ENCODE measurements at places on chromosomes 12 and 14.

DNA sequence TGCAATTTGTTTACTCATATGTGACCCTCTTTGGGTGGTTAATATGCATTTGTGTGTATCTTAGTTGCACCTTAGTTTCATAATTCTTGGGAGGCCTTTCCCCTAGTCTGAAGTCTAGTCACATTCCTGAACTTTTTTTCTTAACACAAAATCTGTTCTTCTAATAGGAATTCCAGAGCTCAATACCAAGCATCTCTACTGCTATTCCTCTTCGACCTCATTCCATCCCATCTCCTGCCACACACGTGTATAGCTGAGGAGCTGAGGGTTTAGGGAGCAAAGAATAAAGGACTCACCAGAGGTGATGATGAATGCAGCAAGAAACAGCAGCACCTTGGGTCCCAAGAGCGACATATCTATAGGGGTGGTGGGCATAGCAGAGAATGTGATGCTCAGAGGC is 875 bp downstream of the MFAP5 start:
- DNase-seq: no peak

DNA sequence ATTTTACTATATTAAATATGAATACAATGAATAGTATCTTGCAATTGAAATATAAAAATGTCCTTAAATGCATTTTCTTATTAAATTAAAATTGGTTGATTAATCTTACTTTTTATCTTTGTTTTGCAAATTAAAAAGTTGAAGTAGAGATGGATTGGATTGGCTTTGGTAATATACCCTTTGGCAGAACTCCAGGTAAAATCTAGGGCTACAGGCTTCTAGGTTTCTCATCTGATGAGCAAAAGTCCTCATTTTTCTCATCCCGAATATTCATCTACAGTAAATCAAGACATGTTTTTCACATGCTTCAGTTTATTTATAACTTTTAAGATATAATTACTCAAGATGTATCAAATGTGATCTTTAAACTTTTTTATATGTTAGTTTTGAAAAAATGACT is 2.2 kb downstream of the PTPRR start:
- no peak for DNase-seq

DNA sequence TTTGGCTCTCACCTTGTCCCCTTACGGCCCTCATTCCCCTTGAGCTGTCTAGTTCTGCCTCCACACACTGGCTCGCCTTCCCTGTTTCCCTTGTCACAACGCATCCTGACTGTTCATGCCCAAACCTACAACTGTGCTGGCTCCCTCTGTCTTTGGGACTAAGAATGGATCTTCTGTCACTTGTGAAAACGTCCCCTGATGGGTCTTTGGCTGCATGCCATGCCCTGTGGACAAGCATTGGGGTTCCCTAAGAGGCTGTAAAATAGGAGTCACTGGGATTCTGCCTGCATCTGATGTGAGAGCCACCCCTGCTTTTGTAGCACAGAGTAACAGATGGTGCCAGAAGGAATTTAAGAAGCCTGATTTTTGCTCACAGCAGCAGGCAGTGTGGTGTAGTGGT is 285.3 kb upstream of the CRY1 start:
- no peak for DNase-seq

- DNase-seq: no peak
Measured at GRCh38 chr12:48388938-48389337, 38.2 kb upstream of the ZNF641 start.

GRCh38 chr14:80996049-80996901 is 40.9 kb downstream of the TSHR start:
- peak; percentile 9 for DNase-seq

GRCh38 chr14:23030936-23031335 is 3.8 kb downstream of the PSMB5 start:
- no peak for DNase-seq

GRCh38 chr12:39912211-39912980 is 193.5 kb downstream of the SLC2A13 start:
- peak; percentile 41 for DNase-seq

DNA sequence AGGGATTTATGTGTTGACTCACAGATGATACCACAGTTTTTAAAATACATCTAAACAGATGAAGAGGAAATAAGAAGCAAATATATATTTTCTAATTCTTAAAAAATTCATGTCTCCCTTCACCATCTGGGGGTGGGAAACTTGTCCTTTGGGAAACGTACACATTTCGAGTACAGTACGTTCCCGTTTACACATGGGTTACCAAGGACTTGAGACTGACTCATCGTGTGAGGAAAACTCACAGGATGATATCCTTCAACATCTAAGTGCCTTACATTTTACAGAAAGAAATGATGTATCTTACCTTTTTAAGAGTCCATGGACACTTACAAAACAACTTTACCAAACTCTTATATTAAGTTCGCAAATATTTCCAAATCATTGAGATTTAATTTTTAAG is 16.0 kb upstream of the FBLN5 start:
- DNase-seq: no peak

DNA sequence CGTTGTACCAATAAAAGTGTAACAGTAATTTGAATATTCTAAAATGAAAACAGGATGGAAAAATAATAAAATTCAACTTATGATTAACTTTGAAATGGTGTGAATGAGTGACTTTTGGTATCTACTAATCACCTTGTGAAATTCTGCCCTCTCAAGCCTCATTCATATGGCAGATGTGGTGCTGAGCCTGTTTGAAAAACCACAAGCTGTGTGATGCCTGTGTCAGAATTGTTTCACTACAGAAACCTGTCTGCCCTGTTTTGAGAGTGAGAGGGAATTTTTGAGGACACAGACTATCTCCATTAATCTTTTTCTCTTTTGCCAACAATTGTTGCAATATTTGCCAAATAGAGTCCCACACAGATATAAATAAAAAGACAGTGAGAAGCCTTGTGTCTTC is 3.9 kb upstream of the RNU6-7 start:
- no peak for DNase-seq

- DNase-seq: no peak
Measured at GRCh38 chr12:67754933-67755697, 106.6 kb downstream of the DYRK2 start.

DNA sequence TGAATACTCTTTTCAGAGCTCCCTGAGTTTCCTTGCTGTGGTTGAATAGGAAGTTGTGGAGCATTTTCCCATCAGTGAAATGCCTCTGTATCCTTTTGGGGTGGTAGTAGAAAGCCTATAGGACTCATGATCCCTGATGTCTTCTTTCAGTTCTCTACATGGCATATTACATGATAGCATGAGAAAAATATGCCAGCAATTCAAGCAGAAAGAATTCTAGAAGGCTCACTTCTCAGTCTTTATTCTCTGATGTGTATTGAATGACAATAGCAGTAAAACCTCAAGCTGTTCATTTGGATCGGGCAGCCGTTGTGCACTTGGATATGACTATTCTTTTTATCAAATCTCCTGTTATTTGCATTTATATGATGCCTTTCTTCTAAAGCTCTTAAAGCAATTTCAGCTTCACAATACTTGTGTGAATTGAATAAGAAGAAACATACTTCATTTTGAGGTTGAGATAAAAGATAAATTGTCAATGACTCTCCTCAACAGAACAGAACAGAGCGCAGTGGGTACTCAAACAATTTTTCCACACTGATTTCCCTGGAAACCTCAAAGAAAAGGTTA is 251.5 kb upstream of the FBXO33 start:
- DNase-seq: no peak

DNA sequence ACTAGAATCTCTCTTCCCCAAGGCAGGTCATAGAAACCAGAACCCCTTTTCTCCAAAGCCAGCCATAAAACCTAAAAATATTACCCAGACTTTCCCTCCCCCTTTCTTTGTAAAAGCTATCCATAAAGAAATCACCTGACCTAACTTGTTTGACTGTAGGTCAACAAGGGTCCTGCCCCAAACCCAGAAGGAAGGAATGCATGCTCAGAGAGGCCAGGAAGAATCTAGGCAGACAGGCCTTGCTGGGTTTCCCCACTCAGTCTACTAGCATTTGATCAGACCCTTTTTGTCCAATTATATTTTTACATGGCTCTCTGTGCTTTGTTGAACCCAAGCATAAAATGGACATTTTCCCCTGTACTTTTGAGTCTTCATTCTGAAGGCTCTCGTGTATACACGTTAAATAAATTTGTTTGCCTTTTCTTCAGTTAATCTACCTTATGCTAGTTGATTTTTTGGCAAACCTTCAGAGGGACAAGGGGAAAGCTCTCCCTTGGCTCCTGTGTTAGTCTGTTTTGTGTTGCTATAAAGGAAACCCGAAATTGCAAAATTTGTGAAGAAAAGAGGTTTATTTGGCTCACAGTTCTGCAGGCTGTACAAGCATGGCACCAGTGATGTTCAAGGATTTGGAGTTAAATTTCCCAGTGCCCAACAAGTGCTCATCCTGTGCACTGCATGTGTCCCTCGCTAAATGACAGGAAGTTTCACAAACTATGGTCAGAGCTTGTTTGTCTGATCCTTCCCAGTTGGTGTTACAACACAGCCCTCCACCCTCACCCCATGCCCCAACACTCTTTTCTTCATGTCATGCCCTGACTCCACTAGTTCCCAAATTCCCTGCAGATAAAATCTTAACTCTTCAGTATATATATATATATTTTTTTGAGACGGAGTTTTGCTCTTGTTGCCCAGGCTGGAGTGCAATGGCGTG is 14.2 kb upstream of the RASSF3 start:
- DNase-seq: no peak

- no peak for DNase-seq
Measured at GRCh38 chr12:98582093-98582492, 11.4 kb upstream of the SLC25A3 start.

GRCh38 chr12:69553628-69554248 is 31.5 kb upstream of the CCT2 start:
- peak; percentile 25 for DNase-seq

GRCh38 chr12:45235087-45236025 is 19.5 kb downstream of the ANO6 start:
- no peak for DNase-seq

- no peak for DNase-seq
Measured at GRCh38 chr14:90959344-90959743, 101.1 kb downstream of the RPS6KA5 start.

All from NCI-H774 (cell line).